ENCODE measurements at places on chromosomes 3 and 15.

GRCh38 chr3:177603148-177603603, 405.9 kb upstream of the TBL1XR1 start:
- no peak for DNase-seq

DNA sequence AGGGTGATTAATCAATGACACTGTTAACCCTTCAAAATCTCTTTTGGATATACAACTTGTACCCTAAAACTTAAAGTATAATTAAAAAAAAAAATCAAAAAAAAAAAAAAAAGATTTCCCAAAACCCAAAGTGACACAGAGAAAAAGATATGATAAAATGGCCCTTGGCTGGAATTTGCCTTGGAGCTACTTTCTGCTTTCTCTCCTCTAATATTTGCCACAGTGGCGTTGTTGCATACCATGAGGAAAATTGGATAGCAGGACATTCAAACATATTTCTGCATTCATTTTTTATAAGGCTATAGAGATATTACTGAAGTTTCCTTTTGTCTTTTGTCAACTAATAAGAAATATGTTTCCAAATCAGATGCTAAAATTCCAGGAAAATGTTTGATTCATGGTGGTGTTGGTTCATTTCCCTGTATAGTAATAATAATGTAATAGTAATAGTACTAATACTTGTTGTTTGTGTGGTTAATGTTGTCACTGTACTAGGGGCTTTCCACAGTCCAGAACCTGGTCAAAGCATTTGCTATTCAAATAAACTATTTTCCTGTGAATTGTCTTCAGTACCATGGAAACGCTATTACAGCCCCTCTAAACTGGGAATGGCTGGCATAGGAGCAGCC, 441.3 kb upstream of the THBS1 start:
- DNase-seq: no peak

- DNase-seq: no peak
Observed at GRCh38 chr15:99250001-99250400, 620 bp upstream of the TTC23 start.

GRCh38 chr3:99648101-99648500, 9.7 kb downstream of the COL8A1 start:
- DNase-seq: no peak

DNA sequence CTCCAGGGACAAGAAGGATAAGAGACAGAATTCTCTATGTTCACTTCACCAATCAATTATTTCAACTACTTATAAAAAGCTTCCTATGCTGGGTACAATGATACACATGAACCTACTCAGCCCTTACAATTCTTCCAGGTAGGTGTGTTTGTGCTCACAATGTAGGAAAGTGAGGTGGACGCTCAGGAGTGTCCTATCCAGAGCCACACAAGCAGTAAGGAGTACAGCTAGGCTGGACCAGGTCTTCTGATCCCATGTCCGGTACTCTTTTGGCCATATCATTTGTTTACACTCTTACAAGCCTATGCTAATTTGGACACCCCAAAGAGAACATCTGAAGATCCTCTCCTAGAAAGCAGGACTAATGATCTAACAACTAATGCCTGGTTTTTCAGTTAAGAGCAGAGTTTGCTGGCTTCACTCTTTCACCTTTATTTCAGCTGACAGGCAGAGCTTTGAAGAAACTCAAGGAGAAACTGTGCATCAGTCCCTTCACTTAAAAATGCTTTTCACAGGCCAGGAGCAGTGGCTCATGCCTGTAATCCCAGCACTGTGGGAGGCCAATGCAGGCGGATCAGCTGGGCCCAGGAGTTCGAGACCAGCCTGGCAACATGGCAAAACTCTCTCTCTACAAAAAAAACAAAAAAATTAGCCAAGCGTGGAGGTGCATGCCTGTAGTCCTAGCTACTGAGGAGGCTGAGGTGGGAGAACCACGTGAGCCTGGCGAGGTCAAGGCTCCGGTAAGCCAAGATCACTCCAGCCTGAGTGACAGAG, 27.5 kb downstream of the IGF2BP2 start:
- DNase-seq: no peak

GRCh38 chr3:48532977-48533337, 23.6 kb downstream of the PFKFB4 start:
- DNase-seq: no peak

GRCh38 chr3:4778119-4778518, 201.1 kb upstream of the BHLHE40 start:
- DNase-seq: no peak

DNA sequence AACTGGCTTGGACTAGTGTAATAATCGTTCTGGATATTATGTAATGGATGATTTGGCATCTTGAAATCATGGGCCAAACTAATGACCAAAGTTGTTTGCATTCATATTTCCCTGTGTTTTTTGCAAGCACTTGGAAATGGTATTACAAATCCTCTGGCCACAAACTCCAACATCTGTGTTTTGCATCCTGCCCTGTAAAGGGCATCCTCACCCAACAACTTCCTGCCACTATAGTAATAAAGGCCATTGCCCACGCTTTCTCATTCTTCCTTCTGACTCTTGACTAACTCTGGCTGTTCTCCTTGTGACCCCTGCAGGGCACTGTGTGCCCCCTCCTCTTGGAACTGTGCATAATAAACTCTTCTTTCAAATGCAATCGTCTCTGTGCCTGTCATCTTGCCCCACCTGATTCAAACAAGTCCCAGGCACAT, 25.4 kb upstream of the PSMD6 start:
- DNase-seq: no peak

GRCh38 chr3:25663347-25663868, 1.3 kb downstream of the TOP2B start:
- peak; percentile 24 for DNase-seq

- no peak for DNase-seq
Observed at GRCh38 chr3:99686955-99687612, 48.7 kb downstream of the COL8A1 start.

DNA sequence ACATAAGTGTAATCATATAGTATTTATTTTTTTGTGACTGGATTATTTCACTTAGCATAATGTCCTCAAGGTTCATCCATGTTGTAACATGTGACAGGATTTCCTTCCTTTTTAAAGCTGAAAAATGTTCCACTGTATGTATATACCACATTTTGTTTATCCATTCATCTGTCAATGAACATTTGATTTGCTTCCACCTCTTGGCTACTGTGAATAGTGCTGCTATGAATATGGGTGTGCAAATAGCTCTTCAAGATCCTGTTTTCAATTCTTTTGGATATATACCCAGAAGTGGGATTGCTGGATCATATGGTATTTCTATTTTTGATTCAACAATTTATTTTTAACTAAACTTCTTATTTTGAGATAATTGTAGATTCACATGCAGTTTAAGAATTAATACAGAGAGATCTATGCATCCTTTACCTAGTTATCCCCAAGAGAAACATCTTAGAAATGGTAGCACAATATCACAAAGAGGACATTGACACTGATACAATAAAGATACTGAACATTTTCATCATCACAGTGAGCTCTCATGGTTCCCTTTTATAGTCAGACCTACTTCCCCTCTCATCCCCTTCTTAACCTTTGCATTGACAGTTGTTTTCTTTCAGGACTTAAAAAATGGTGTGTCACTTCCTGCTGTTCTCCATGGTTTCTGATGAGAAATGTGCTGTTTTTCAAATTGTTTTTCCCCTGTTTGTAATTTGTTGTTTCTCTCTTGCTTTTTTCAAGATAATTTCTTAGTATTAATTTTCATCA, 90.1 kb downstream of the SATB1 start:
- no peak for DNase-seq

DNA sequence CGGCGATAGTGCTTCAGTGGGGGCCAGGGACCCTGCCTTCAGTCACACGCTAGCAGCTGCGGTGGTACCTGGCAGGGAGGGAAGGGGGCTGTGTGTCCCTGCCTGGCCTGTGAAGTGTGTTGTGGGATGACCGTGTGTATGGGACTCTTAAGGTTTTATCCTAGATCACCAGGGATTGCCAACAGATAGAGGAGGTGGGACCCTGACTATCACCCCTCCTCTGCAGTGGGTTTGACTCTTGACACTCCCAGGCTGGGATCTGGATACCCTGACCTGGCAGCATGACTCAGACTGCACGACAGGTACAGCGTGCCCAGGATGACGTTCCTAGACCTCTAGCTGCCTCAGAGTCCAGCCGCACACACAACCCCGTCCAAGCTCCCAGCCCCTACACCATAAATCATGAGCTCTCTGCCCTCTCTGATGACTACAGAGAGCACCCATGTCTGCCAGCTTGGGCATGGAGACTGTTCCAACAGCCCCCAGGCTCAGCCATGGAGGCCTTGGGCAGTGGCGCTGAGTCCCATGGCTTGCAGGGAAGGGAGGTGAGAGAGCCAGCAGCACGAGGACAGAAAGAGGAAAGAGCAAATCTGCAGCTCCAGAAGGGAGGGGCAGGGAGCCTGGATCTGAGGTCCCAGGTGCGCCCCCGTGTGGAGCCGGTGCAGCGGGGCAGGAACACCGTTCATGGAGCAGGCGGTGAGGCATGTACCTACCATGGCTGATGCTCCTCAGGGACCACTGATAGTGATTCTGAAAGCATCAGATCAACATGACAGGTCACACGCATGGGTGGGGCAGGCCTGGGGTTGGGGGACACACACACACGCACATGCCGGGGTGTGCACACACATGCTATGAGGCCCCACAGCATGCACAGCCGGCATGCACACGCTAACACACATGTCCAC, 71.0 kb downstream of the ADAMTS7 start:
- no peak for DNase-seq

DNA sequence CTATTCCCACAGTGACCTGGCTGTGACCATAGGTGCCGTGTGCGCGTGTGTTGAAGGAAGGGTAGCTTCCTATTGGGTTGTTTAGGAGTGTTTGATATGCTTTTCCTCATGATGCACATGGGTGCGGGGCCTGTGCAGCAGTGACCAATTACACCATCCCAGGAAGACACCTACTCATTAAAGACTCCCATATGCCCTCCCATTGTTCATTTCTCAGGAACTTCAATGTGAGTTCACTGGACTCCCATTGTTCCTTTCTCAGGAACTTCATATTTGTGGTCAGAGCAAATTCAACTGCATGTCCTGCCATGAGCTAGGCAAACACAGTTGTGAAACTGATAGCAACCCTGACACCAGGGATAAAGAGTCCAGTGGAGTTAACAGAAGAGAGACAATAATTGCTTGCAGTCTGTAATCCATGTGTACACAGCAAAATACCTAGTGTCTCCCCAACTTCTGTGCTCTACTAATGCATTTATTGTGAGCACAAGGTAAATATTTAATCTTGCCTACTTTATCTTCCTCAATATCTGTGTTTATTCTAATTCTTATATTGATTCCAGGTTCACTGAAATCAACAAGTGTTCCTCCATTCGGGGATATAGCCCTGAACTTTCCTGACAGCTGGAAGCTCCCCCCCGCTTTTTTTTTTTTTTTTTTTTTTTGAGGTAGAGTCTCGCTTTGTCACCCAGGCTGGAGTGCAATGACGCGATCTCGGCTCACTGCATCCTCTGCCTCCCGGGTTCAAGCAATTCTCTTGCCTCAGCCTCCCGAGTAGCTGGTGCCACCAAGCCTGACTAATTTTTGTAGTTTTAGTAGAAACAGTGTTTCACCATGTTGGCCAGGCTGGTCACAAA, 57.5 kb upstream of the GCNT3 start:
- DNase-seq: no peak

DNA sequence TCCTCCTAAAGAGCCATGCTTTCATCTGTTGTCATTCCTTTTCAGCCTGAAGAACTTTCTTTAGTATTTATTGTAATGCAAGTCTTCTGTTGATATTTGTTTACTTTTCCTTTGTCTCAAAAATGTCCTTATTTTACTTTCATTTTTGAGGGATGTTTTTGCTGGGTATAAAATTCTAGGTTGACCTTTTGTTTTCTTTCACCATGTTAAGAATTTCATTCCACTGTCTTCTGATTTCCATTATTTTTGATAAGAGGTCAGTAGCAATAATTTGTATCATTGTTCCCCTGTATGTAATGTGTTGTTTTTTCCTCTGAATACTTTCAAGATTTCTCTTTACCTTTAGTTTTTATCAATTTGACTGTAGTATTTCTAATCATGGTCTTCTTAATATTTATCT, 91.1 kb downstream of the RSRC1 start:
- no peak for DNase-seq

DNA sequence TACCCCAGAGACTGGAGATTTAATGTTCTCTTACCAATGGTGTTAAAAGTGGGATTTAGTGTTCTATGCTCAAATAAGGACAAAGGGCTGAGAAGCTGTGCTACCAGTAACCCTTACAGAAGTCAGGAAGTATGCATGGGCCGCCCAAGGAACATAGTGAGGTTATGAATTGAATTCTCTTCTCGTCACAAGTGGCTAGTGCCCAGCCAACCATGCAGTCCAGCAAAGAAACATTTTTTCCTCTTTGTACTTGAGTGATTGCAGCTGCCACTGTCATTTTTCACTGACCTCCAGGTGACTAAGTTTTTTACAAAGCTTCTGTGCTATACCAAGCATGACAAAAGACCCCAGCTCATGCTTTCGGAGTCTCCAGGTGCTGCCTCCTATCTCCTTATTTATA, 110.6 kb upstream of the DCBLD2 start:
- no peak for DNase-seq

DNA sequence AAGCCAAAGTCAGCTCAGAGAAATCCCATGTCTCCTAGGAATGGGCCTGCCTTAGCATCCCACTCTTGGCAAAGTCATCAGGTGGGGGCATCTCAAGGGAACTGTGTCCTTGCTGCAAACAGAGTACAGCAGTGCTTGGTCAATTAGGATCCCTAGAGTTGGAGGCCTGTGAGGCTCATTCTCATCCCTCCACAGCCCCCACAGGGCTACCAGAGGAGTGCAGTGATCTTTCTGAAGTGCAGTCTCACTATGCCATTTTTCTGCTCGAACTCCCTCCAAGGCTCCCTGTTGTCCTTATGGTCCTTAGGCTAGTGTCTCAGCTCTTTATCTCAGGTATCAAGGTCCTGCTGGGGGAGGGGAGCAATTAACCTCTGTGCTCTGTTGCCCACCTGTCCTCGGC, 31.1 kb downstream of the TMEM40 start:
- no peak for DNase-seq

DNA sequence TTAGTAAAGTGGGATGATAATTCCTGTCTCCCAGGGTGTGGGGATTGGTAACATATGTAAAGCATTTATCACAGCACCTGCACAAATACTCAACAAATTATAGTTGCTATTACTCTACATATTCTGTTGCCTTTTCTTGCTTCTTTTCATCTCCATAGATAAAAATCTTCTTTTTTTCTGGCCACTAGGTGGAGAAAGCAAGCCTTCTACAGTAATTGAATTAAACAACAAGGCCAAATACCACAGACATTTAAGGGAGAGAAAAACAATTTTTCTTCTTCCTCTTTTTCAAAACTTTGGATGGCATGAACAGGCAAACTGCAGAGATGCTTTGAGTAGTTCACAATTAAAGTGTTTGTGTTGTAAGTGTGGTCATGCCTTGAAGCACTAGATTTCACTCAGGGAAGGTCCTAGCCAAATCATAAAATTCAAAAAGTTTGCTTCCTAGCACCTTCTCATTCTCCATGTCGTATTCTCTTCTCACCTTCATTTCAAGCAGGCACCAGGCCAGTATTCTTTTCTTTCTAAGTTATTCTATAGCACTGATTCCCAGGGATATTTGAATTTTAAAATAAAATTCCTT, 493.4 kb upstream of the TGFBR2 start:
- peak; percentile 34 for DNase-seq

- no peak for DNase-seq
Observed at GRCh38 chr3:66392512-66392911, 108.3 kb downstream of the LRIG1 start.

All from HS-27A (cell line).